IMR-90 (cell line): ENCODE measurements at places on chromosomes 6 and 20. TPM values are rescaled to one million over a fixed set of nuclear protein-coding genes. Genes with fewer than 3 reads are reported as not detected.
A peak's percentile ranks its signal among the peaks of the same experiment; 100 is the strongest.

Gene MAFB
- not detected in 2 replicates for total RNA-seq

DNA sequence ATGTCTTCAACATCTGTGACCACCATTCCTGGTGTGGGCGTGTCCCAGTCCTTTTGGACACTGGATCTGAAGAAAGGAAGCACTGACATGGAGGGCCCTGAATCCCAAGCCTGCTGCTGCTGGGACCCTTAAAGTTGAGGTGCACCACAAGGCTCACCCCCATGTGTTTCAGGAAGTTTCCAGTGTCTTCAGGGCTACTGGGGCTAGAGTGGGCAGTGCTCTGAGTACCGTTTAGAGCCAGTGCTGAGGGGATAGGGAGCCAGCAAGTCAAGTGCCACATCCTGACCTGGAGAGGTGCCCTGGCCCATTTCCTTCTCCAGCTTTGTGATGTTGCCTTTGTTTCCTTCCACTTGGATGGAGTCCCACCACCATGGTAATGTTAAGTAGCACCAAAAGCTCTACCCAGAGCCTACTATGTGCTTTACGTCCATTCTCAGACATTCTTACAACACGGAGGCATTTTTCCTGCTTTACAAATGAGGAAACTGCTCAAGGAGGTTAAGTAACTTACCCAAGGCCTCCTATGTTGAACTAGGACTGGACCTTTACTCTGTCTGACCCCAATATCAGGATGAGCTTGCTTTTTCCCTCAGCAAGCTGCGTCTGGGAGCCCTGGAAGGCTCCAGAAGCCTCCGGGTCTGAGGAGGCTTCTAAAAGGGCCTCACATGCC is 552 bp upstream of the DEF6 start:
- H3K27me3 ChIP-seq, result no peaks in the 10 kb centered on the region
- H3K36me3 ChIP-seq, result peaks cover 33% of the 10 kb centered on the region
- no peak overlapping the region for H3K27ac ChIP-seq
- no peak for DNase-seq

Gene GRM1
- not detected in 2 replicates for total RNA-seq

Gene NRSN1
- not detected in 2 replicates for total RNA-seq

DNA sequence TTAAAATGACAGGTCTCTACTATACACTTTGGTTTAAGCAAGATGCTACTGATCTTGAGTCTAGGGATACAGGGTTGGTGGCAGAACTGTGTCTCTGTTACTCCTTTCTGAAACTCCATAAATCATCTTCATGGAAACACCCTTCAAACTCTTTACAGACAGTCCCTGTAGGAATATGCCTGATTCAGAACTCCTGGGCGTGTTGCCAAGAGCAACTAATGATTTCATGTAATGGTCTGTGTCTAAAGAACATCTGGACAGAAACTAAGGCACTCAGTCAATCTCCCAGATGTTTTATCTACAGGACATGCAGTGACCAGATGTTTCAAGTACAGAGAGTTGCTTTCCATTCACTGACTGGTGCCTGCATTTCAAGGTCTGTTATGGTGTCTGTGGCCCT is 464.4 kb upstream of the CHD6 start:
- no peak overlapping the region for H3K4me3 ChIP-seq
- no peaks in the 10 kb centered on the region for H3K27me3 ChIP-seq
- H3K36me3 ChIP-seq, result no peaks in the 10 kb centered on the region

DNA sequence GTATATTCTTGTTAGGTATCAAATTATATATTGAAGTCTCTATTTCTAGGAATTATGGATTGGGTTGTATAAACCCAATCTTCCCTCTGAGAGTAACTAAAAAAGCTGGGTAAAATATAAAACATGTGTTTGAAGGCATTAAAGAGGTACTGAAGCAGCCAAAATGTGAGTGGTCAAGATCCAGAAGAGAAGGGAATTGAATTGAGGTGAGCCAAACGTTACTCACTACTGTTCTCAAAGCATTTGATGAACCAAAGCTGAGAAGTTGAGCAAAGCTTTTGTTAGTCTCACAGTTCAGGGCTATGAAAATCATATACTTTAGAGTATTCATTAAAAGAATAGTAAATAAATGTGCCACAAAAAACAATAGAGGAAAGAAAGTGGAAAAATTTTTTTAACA is 365.8 kb downstream of the BCKDHB start:
- peak; percentile 15 for DNase-seq
- H3K27me3 ChIP-seq, result no peaks in the 10 kb centered on the region
- no peaks in the 10 kb centered on the region for H3K4me1 ChIP-seq
- H3K36me3 ChIP-seq, result no peaks in the 10 kb centered on the region

Gene COL20A1
- total RNA-seq, result not detected in 2 replicates

Gene HLA-DQB1
- not detected in 2 replicates for total RNA-seq

Gene SLC22A3
- not detected in 2 replicates for total RNA-seq
